ENCODE measurements at places on chromosomes 7 and 10.

DNA sequence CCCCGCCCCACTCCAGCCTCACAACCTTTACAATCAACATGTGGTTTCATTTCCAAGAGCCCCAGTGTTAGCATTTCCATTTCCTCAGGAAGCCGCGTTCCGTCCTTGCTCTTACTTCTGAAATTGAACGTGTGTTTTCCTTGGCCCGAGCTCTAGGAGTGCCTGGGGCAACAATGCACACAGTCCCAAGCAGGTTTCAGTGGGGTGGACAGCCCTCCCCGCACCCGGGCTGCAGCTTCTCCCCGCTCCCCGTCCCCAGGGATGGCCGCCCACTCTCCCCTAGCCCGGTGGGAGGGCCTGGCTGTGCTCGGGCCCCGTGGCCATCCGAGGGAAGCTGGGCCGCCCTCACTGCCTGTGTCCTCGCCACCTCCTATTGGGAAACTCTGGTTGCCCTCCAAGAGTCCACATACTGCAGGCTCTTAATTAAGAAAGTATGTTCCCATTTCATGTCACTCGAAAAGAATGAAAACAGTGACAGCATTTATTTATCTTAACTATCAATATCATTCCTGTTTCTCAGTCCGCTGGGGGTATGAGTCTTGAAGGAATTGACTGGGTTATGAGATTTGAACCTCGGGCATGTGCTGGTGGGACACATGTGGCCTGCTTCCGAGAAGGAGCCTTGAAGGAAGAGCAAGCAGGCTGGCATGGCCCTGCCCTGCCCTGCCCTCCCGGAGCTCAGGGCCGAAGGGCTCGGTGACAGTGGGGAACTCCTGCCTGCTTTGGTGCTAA is 163.8 kb downstream of the GRK5 start:
- DNase-seq = no peak

- no peak for DNase-seq
Measured at GRCh38 chr10:4353059-4353655, 472.9 kb upstream of the AKR1E2 start.

DNA sequence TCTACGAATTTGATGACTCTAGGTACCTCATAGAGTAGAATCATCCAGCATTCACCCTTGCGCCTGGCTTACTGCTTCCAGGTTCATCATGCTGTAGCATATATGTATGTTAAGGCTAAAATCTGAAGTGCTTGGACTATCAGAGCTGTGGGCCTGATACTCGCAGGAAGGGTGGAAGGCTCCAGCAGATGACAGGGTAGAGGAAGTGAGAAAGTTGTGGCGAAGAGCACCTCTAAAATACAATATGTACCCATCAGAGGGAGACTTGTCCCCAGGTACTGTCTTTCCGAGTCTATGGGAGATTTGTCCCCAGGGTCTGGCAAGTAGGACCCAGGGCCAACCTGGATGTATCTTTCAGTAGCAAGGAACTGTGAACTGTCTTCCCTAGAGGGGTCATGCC is 48.1 kb upstream of the PLEKHA1 start:
- no peak for DNase-seq

GRCh38 chr7:4742051-4742573 is 33.3 kb upstream of the AP5Z1 start:
- DNase-seq = no peak

- DNase-seq = no peak
Measured at GRCh38 chr10:34024693-34025425, 690.4 kb upstream of the NRP1 start.
